ENCODE measurements at places on chromosomes 1 and 21.

GRCh38 chr1:41856944-41857285, 61.8 kb downstream of the HIVEP3 start:
- peak; percentile 38 for DNase-seq

DNA sequence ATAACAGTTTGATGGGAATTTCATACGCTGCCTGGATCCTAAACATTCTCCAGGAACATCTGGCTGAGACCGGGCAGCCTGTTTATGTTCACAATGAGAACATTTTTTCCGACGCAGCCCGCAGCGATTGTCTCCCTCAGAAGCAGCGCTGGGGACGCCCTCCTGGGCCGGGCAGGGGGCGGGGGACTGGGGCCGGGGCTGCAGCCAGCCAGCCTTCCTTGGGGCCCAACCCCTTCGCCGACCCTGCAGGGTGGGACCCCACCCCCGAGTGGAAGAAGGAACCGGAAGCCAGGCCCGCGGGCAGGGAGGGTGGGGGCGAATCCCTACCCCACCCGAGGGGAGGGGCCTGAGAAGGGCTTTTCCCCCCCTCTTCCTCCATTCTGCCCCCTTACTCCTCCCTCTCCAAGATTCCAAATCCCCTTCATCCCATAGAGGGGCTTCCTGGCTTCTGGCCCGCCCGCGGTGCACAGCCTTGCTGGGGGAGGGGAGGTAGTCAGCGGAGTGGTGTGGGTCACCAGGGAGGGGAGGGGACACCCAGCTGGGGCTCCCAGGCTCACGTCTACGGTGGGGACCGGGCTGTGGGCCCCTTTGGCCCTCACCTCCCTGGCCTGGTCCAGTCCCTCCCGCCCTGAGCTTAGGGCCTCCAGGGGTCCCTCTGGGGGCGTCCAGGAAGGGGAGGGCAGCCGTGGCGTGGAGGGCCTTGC, 60.6 kb downstream of the WNT9A start:
- peak; percentile 72 for DNase-seq

- DNase-seq, result no peak
Measured at GRCh38 chr1:244287726-244288125, 164.0 kb downstream of the ADSS2 start.

DNA sequence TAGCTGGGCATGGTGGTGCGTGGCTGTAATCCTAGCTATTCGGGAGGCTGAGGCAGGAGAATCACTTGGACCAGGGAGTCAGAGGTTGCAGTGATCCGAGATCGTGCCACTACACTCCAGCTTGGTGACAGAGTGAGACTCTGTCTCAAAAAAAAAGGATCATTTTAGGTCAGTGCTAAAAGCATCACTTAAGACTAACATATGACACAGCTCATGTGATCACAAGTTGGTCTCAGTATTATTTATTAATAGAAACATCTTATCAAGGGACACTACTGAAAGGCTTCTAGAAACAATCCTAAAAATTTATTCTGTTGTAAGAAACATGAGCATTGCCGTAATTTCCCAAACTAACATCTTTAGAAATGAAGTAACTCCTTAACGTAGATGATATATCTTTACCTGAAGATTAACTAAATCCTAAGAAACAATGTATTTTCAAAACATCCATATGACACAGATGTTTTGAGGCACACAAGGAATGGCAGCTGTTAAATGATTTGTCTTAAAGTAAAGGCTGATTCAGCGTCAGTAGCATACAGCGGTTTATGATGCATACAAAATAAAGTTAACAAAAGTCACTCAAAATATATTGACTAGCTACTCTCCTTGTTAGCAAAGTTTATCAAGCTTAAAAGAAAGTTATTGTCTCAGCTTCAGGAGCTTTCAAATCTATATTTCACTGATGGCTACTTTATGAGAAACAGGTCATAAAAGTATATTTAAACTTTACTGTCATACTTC, 2.6 kb downstream of the NIBAN1 start:
- no peak for DNase-seq

- DNase-seq, result no peak
Measured at GRCh38 chr1:71039661-71040262, 7.9 kb downstream of the PTGER3 start.

- no peak for DNase-seq
Measured at GRCh38 chr1:223201967-223202366, 58.9 kb upstream of the TLR5 start.

DNA sequence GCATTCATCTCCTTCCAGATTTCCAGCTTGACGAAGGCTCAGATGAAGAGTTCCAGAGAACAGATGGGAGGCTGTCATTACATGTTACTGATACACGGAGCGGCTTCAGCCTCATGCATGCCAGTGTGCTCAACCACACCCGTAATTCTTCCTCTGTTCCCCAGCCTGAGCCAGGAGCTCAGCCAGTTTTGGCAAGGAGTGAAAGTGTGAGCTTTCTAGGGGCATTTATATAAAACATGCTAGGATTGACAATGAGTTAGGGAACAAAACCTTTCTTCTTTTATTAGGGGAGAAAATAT, 290.4 kb upstream of the PLXNA2 start:
- DNase-seq, result no peak

GRCh38 chr1:227557962-227558725, 5.2 kb upstream of the ZNF678 start:
- DNase-seq, result no peak

GRCh38 chr1:2912424-2913061, 108.7 kb upstream of the ACTRT2 start:
- DNase-seq, result no peak

Data from testis (tissue), 5 donors.